CD4-positive, alpha-beta memory T cell (primary cell): ENCODE measurements at places on chromosomes 7 and 10. TPM values are rescaled to one million over a fixed set of nuclear protein-coding genes. Genes with fewer than 3 reads are reported as not detected.

ITGA8 gene
- not detected for total RNA-seq

AUTS2 gene
- total RNA-seq, result 35.2 TPM

SLC26A3 gene
- not detected for total RNA-seq

MAGI2 gene
- 0.23 TPM for total RNA-seq

DNA sequence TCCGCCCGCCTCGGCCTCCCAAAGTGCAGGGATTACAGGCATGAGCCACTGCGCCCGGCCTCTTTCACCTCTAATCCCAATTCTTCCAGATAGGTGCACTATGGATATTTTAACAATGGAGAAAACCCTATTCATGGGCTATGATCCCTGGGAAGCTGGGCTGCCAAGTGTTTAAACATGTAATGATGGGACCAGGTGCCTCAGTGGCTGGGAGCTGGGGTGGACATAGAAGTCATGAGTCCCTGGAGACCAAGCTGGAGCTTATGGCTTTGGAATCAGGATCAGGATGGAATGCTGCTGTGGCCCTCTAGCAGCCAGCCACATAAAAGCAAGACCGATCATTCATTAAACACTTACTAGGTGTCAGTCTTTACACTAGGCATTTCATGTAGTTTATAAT lies 41.8 kb upstream of the IGFBP3 start:
- no peak overlapping the region for H3K27ac ChIP-seq
- H3K4me1 ChIP-seq, result no peaks in the 10 kb centered on the region
- no peak overlapping the region for H3K4me3 ChIP-seq
- no peaks in the 10 kb centered on the region for H3K36me3 ChIP-seq
- no peaks in the 10 kb centered on the region for H3K27me3 ChIP-seq

GRCh38 chr10:71090330-71090729 lies 122.0 kb upstream of the UNC5B start:
- H3K4me1 ChIP-seq, result no peaks in the 10 kb centered on the region
- no peak overlapping the region for H3K4me3 ChIP-seq
- H3K27me3 ChIP-seq, result no peaks in the 10 kb centered on the region
- no peak overlapping the region for H3K27ac ChIP-seq
- DNase-seq, result no peak

DNA sequence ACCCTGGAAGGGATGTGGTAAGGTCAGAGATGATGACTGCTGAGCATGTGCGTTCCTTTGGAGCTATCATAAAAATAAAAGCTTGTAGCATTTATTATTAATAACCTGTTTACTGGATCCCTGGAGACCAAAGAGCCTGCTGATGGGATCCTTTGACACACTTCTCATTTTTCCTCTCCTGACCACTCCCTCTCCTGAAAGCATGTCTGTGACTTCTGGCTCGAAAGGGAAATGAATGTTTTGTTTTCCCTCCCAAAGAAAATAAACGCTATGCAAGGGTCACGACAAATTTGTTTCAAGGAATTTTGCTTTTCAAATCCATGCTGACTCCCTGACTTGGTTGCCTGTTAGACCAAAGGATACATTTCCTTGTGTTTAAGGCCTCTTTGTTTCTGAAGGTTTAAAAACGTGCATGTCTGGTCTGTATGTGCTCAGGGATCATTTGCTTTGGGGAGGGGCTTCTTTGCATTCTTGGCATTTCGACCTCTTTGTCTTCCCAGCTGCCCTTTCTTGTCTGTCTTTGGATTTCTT lies 185.1 kb upstream of the AGK start:
- H3K36me3 ChIP-seq, result no peaks in the 10 kb centered on the region
- no peak overlapping the region for H3K4me3 ChIP-seq
- H3K4me1 ChIP-seq, result no peaks in the 10 kb centered on the region
- no peak for DNase-seq
- H3K27ac ChIP-seq, result no peak overlapping the region

GRCh38 chr10:116521424-116522290 lies 24.1 kb upstream of the PNLIP start:
- no peak for DNase-seq
- no peaks in the 10 kb centered on the region for H3K27me3 ChIP-seq
- H3K36me3 ChIP-seq, result no peaks in the 10 kb centered on the region
- no peaks in the 10 kb centered on the region for H3K4me1 ChIP-seq
- no peak overlapping the region for H3K4me3 ChIP-seq

- peaks cover 63% of the 10 kb centered on the region for H3K4me1 ChIP-seq
- no peak for DNase-seq
- no peak overlapping the region for H3K4me3 ChIP-seq
- no peak overlapping the region for H3K27ac ChIP-seq
- no peaks in the 10 kb centered on the region for H3K36me3 ChIP-seq
Measured at GRCh38 chr7:33044986-33045385, 17.6 kb downstream of the NT5C3A start.

GRCh38 chr10:6912929-6913328 lies 332.9 kb upstream of the PRKCQ start:
- no peaks in the 10 kb centered on the region for H3K27me3 ChIP-seq
- H3K27ac ChIP-seq, result no peak overlapping the region
- H3K4me1 ChIP-seq, result peaks cover 15% of the 10 kb centered on the region
- H3K36me3 ChIP-seq, result no peaks in the 10 kb centered on the region
- no peak overlapping the region for H3K4me3 ChIP-seq

DNA sequence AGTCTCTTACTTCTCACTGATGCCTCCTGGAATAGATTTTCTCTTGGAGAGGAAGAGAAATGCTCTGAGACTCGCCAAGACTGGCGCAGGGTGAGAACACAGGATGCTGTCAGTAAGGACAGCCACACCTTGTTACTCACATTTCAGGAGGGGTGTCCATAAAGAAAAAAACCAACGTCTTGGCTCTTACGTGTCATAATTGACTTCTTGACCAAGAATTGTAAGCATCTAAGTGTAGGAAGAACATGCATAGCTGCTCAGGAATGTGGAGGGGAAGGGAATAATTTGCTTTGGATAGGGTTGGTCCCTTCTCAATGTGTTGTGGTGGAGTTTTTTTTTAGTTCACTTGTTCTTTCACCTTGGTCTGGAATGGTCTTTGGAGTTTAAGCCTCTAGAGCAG lies 43.8 kb upstream of the ZNF438 start:
- no peak for DNase-seq
- H3K27me3 ChIP-seq, result no peaks in the 10 kb centered on the region
- no peak overlapping the region for H3K27ac ChIP-seq

- H3K36me3 ChIP-seq, result no peaks in the 10 kb centered on the region
- H3K4me1 ChIP-seq, result no peaks in the 10 kb centered on the region
- no peaks in the 10 kb centered on the region for H3K27me3 ChIP-seq
- DNase-seq, result no peak
Measured at GRCh38 chr10:46523962-46524471, 32.4 kb downstream of the GPRIN2 start.

DNA sequence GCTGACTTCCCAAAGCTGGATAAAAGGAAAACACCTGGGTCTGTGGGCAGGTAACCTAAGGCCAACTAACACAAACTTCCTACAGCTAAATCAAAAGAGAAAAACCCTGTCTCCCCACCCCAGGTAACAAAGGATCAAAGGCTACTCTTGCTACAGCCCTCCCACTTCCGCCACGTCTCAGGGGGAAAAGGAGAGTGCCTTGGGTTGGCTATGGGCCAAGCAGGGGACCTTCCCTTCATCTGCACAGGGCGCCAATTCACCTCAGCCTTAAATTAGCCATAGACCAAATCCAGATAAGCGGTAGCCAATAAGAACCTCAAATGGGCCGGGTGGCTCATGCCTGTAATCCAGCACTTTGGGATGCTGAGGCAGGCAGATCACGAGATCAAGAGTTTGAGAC lies 69.1 kb upstream of the LANCL2 start:
- H3K4me3 ChIP-seq, result no peak overlapping the region
- H3K36me3 ChIP-seq, result no peaks in the 10 kb centered on the region
- no peaks in the 10 kb centered on the region for H3K4me1 ChIP-seq

DNA sequence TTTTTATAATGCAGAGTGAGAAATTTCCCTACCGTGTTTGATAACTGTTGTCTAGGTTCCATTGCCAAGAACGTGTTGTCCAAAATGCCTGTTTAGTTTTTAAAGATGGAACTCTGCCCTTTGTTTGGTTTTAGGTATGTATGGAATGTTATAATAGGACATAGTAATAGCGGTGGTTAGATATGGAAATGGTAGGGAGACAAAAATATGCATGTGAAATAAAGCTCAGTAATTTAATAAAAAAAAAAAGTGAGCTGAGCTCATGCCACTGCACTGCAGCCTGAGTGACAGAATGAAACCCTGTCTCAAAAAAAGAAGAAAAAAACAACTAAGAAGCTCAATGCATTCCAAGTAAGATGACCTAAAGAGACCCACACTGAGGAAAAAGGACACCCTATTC lies 72.9 kb downstream of the ZNF783 start:
- no peak for DNase-seq
- H3K27me3 ChIP-seq, result no peaks in the 10 kb centered on the region
- H3K27ac ChIP-seq, result no peak overlapping the region
- H3K36me3 ChIP-seq, result no peaks in the 10 kb centered on the region
- no peak overlapping the region for H3K4me3 ChIP-seq
